ENCODE measurements at places on chromosomes 1 and 21. TPM values are rescaled to one million over a fixed set of nuclear protein-coding genes. Genes with fewer than 3 reads are reported as not detected.
A peak's percentile ranks its signal among the peaks of the same experiment; 100 is the strongest.

GRCh38 chr1:119367432-119368124, 1.0 kb upstream of the HAO2 start:
- H3K4me3 ChIP-seq: no peak overlapping the region
- H3K4me1 ChIP-seq: peaks cover 2% of the 10 kb centered on the region
- DNase-seq: peak; percentile 75
- no peak overlapping the region for H3K27ac ChIP-seq
- H3K36me3 ChIP-seq: no peaks in the 10 kb centered on the region

GRCh38 chr1:15062479-15063099, 91.0 kb upstream of the TMEM51 start:
- no peak overlapping the region for H3K27ac ChIP-seq
- H3K27me3 ChIP-seq: no peaks in the 10 kb centered on the region
- peaks cover 6% of the 10 kb centered on the region for H3K4me1 ChIP-seq
- DNase-seq: no peak

- no peak overlapping the region for H3K27ac ChIP-seq
- no peak for DNase-seq
- no peaks in the 10 kb centered on the region for H3K27me3 ChIP-seq
- H3K4me1 ChIP-seq: peaks cover 9% of the 10 kb centered on the region
These were observed 7.1 kb downstream of the FNDC7 start for GRCh38 chr1:108719656-108720435.

- no peak overlapping the region for H3K27ac ChIP-seq
- no peaks in the 10 kb centered on the region for H3K4me1 ChIP-seq
- no peak overlapping the region for H3K4me3 ChIP-seq
- no peak for DNase-seq
- H3K36me3 ChIP-seq: no peaks in the 10 kb centered on the region
These were observed 29.1 kb upstream of the ZNF281 start for GRCh38 chr1:200438911-200439310.

GRCh38 chr1:230632273-230632873, 9.9 kb upstream of the COG2 start:
- H3K27ac ChIP-seq: no peak overlapping the region
- H3K36me3 ChIP-seq: no peaks in the 10 kb centered on the region
- no peaks in the 10 kb centered on the region for H3K4me1 ChIP-seq
- no peaks in the 10 kb centered on the region for H3K27me3 ChIP-seq

GRCh38 chr1:33927721-33928120, 63.8 kb downstream of the HMGB4 start:
- no peak overlapping the region for H3K27ac ChIP-seq
- H3K4me3 ChIP-seq: no peak overlapping the region
- H3K4me1 ChIP-seq: no peaks in the 10 kb centered on the region
- H3K36me3 ChIP-seq: no peaks in the 10 kb centered on the region
- H3K27me3 ChIP-seq: no peaks in the 10 kb centered on the region

DNA sequence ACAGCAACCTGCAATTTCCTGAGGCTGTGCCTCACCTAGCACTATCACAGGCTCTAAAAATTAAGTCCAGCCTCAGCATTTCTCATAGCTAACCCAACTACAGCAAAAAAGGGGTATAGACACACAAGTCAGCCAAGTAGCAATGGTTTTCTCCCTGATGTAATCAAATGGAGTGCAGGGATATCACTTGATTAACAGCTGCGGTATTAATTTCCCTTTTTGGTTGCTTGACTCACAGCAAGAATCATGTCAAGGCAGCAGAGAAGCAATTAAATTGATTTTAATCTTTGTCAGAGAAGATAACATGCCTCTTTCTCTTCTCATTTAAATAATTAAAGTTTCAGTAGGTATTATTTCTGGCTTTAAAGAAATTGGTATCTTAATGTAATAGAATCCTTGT, 278.9 kb downstream of the RWDD3 start:
- no peak overlapping the region for H3K27ac ChIP-seq
- H3K27me3 ChIP-seq: no peaks in the 10 kb centered on the region
- DNase-seq: no peak
- no peak overlapping the region for H3K4me3 ChIP-seq

GRCh38 chr1:193322211-193322610, 135.8 kb upstream of the B3GALT2 start:
- no peaks in the 10 kb centered on the region for H3K27me3 ChIP-seq
- H3K27ac ChIP-seq: no peak overlapping the region
- H3K4me1 ChIP-seq: no peaks in the 10 kb centered on the region
- H3K4me3 ChIP-seq: no peak overlapping the region

DNA sequence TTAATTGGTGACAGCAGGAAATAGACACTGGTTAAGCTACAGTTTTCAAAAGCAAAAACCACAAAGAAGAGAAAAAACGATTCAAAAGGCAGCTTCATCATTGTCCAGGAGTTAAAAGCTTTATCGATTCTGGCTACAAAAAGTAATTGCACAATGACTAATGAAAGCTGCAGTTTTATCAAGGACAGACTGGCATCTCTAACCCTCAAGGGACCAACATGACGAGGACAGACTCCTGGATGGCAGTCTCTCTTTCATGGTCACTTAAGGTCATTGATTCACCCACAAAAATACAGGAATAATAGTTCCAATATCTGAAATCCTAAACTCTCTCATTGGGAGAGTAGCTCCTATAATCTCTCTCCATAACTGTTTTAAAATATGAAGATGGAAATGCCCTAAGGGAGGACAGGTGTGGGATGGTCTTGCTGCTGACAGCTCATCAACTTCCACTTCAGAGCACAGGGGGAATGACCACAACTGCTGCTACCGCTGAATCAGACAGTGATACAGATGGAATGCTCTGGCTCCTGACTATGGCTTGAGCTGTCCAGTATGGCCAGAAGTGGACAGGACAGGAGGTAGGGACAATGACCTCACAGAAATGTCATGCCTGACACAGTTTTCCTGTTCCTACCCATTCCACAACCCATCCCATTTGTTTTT, 17.4 kb upstream of the CPLANE2 start:
- no peak for DNase-seq
- no peaks in the 10 kb centered on the region for H3K27me3 ChIP-seq
- H3K4me1 ChIP-seq: peaks cover 8% of the 10 kb centered on the region
- H3K4me3 ChIP-seq: no peak overlapping the region
- H3K36me3 ChIP-seq: peaks cover 53% of the 10 kb centered on the region

DNA sequence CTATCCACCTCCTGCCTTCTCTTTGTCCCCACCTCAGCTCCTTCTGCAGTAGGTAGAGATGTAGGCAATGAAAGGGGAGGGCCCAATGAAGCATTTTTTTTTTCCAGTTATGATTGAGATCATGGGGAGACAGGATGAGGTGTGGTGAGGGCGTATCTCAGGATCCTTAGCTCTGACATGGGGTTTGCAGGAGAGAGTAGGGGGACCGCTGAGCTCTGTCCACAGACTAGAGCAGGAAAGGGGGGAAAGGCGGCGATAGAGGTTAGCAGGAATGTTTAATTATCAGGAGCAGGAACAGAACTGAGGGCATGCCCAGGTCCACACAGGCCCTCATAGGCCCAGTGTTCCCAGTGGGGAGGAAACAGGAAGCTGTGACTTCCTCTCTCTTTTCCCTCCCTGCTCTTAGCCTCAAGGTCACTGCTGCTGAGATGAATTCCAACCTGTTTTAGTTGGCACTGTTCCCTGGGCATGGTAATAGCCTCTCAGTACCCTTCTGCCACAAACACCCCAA, 901 bp upstream of the RXFP4 start:
- peaks cover 3% of the 10 kb centered on the region for H3K36me3 ChIP-seq
- peak overlapping the region; percentile 80 for H3K27ac ChIP-seq
- peaks cover 50% of the 10 kb centered on the region for H3K4me1 ChIP-seq
- DNase-seq: peak; percentile 61

GRCh38 chr1:156712626-156713025, 7.2 kb upstream of the CRABP2 start:
- H3K27me3 ChIP-seq: peaks cover 4% of the 10 kb centered on the region
- peaks cover 50% of the 10 kb centered on the region for H3K4me1 ChIP-seq
- H3K36me3 ChIP-seq: peaks cover 3% of the 10 kb centered on the region
- no peak overlapping the region for H3K27ac ChIP-seq

DNA sequence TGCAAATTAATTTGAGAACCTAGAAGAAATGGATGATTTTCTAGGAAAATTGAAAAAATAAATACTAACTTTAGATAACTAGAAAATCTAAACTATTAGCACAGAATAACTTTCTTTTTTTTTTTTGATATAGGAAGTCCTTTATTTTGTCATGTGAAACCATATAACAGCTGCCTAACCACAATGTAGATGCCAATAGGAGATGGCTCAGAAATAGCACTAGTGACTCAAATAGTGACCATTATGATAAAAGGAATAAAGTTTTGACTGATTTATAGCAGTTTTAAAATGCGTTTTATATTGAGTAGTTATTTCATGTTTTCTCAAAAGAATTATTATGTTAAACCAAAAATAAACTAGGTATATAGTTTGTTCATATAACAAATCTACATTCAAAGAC, 158.0 kb upstream of the CACYBP start:
- peak; percentile 18 for DNase-seq
- H3K27me3 ChIP-seq: no peaks in the 10 kb centered on the region
- H3K4me1 ChIP-seq: no peaks in the 10 kb centered on the region
- no peak overlapping the region for H3K27ac ChIP-seq
- no peaks in the 10 kb centered on the region for H3K36me3 ChIP-seq
- no peak overlapping the region for H3K4me3 ChIP-seq

DNA sequence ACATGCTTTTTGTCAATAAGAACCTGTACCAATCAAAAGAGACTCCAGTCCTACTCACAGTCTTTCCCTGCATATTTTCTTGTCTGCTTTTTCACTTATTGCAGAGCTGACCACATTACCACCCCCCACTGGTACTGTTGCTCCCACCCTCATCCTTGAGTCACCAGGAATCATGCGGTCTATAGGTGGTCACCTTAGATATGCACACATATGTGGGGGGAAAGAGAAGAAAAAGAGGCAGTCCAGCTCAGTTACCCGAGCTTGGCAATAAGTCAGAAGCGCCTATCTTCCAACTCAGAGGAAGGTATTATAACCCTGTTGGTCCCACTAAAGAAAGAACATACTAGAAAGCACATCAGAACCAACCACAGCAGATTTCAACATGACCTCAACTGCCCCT, 119.2 kb downstream of the SMYD2 start:
- H3K27me3 ChIP-seq: no peaks in the 10 kb centered on the region
- DNase-seq: no peak
- no peak overlapping the region for H3K4me3 ChIP-seq
- no peak overlapping the region for H3K27ac ChIP-seq

DNA sequence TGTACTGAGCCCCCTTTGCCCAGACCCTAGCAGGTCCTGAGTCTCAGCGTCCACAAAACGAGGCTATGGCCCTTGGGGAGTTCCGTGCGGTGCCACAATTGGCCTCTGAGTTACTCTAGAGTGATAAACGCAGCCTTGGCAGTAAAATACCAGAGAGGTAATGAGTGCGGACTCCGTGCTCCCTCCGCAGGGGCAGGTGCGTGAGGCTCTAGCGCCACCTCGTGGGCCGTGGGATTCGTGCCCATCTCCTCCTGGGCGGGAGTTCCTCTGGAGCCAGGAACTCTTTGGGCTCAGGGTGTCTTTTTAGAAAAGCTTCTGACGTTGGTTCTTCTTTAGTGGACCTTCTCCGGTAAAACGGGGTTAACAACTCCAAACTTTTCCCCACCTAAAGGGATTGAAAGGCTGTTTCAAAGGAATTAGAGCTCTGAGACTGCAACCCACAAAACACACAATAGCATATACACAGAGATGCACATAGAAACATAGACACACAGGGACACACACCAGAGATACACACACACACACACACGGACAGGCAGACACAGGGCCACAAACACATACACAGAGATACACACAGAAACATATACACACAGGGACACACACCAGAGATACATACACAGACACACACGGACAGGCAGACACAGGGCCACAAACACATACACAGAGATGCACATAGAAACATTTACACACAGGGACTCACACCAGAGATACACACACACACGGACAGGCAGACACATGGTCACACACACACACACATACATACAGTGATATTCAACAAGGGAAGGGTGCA, 99.4 kb downstream of the KCNJ15 start:
- no peak overlapping the region for H3K27ac ChIP-seq
- peaks cover 9% of the 10 kb centered on the region for H3K4me1 ChIP-seq
- H3K36me3 ChIP-seq: no peaks in the 10 kb centered on the region
- peaks cover 3% of the 10 kb centered on the region for H3K27me3 ChIP-seq

DNA sequence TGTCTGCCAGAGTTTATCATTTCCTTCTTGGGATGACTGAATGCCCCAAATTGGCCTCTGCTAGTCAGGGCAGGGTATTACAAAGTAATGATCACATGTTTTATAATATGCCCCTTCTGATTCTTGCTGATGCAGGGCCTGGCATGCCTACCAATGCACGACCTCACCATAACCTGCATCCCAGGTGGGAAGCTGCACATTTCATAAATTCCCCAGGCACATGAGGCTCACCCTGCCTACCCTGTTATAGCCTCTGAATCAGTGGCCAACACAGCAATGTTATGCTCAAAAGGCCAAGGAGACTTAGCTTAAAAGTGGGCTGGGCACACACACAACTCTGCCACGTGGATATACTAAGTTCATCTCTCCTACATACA, 28.0 kb upstream of the XPR1 start:
- DNase-seq: no peak
- H3K27ac ChIP-seq: no peak overlapping the region
- H3K4me3 ChIP-seq: no peak overlapping the region

- no peak overlapping the region for H3K4me3 ChIP-seq
- H3K27me3 ChIP-seq: no peaks in the 10 kb centered on the region
- peaks cover 37% of the 10 kb centered on the region for H3K4me1 ChIP-seq
- no peaks in the 10 kb centered on the region for H3K36me3 ChIP-seq
These were observed 18.3 kb upstream of the CHI3L1 start for GRCh38 chr1:203204756-203205155.

- peaks cover 4% of the 10 kb centered on the region for H3K36me3 ChIP-seq
- peak overlapping the region; percentile 81 for H3K27ac ChIP-seq
- peaks cover 19% of the 10 kb centered on the region for H3K4me1 ChIP-seq
- no peaks in the 10 kb centered on the region for H3K27me3 ChIP-seq
- DNase-seq: peak; percentile 48
These were observed 791 bp downstream of the USP24 start for GRCh38 chr1:55214212-55214933.

GRCh38 chr1:26727476-26727875, 31.7 kb downstream of the ARID1A start:
- peaks cover 24% of the 10 kb centered on the region for H3K4me1 ChIP-seq
- no peak overlapping the region for H3K27ac ChIP-seq
- peaks cover 21% of the 10 kb centered on the region for H3K36me3 ChIP-seq
- DNase-seq: no peak

- no peaks in the 10 kb centered on the region for H3K4me1 ChIP-seq
- H3K27ac ChIP-seq: no peak overlapping the region
These were observed 283.7 kb downstream of the HLX start for GRCh38 chr1:221162939-221163338.

The GJA5 gene
- 12.9 TPM for total RNA-seq

The LZIC gene
- total RNA-seq: 53.9 TPM

The VSIG8 gene
- not detected for total RNA-seq

The SPATA17 gene
- total RNA-seq: 3.0 TPM

The LHX8 gene
- total RNA-seq: 0.09 TPM

The VASH2 gene
- 25.3 TPM for total RNA-seq

The PRRX1 gene
- 222 TPM for total RNA-seq

The NR5A2 gene
- total RNA-seq: 3.7 TPM

The PKP1 gene
- total RNA-seq: 3.3 TPM

The SLC9C2 gene
- total RNA-seq: not detected

The AKR7A3 gene
- 1.3 TPM for total RNA-seq
